ENCODE measurements at places on chromosomes 4 and X.

- DNase-seq: no peak
Measured at GRCh38 chrX:78476701-78477100, 149.3 kb upstream of the CYSLTR1 start.

DNA sequence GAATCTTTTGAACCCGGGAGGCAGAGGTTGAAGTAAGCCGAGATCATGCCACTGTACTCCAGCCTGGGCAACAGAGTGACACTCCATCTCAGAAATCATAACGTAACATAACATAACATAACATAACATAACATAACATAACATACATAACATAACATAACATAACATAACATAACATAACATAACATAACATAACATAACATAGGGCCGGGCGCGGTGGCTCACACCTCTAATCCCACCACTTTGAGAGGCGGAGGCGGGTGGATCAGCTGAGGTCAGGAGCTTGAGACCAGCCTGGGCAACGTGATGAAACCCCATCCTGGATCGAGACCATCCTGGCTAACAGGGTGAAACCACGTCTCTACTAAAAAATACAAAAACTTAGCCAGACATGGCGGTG lies 76.7 kb downstream of the NOCT start:
- no peak for DNase-seq

DNA sequence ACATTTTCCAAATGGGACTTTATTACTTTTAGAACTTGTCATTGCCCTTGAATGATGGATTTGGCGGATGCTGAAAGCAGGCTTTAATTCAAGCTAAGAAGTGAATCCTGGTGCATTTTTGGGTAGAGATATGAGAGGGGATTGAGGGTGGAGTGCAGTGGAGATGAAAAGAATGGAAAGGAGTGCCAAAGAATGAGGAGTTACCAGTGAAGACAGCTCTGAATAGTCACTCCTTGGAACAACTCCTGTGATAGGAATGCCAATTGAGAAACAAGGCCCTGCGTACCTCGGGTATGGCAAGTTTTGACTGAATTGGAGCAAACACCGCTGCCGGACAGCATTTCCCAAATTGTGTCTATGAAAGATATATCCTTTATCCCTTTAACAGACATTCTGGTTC lies 36.5 kb upstream of the ETNPPL start:
- no peak for DNase-seq

DNA sequence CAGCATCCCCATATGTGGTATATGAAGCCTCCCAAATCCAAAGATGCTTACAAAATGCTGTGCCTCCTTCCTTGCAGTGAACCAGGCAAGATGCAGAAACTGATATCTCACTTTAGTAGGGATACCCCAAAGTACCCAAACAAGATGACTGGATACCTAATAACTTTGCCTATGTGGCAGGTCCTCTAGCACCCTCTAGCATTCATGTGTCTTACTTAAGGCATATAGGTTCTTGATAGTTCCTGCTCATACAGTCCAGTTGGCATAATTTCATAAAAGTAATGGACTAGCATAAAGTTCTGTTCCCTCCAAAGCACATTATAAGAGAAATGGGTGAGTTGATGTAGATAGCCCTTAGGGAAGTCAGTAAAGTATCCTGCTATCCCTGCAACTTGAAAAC lies 36.8 kb upstream of the SPP1 start:
- DNase-seq: no peak

- no peak for DNase-seq
Measured at GRCh38 chr4:159278399-159278798, 175.5 kb downstream of the RAPGEF2 start.

GRCh38 chr4:15955670-15956069 lies 7.3 kb downstream of the FGFBP2 start:
- no peak for DNase-seq

DNA sequence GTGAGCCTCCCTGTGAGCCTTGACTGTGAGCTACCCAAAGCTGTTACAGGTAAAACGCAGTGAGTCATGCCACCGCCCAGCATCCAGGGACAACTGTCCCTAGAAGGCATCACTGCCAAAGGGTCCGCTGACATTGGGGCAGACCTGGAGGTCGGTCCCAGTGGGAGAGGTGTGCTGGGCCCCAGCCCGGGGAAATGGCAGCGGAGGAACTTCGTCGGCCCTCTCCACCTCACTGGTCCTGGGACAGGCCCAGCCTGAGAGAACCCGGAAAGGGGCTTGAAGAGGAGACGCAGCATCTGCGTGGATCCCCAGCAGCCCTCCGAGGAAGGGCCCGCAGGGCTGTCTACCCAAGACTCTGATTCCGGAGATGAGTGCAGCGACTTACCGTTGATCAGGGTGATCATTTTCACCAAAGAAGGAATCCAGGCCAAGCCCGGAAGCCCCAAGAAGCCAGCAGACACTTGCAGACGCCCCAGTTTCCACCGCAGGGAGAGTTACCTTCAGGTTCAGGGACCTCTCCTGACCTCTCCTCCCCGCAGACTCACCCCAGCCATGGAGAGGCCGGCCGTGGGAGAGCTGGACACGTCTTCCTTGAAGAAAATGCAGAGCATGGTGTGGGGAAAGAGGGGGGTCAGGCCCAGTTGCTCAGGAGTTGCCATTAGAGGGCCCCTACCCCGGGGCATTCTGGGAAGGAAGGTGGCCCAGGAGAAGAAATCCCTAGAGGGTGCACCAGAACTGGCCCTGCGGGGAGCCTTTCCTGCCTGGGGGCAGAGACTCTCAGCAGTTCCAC lies 51.2 kb downstream of the CXorf49B start:
- DNase-seq: no peak

DNA sequence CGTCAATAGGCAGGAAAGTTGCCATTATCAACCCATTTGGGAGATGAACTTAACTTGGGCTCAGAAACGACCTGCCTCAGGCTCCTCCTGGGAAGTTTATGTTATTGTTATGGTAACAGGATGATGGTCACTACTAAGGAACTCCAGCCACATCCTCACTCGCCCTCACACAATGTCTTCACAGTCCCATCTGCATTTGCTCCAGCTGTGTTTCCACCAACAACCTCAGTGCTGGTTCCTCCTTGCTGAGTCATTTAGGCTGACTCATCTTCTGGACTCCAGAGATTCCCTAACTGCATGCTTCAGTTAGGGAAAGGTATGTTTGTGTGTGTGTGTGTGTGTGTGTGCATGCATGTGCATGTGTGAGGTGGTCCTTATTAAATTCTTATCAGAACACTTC lies 293.4 kb upstream of the BOD1L1 start:
- no peak for DNase-seq

Data from activated CD4-positive, alpha-beta T cell treated with anti-CD3 and anti-CD28 coated beads, Interleukin-2, amount 50 U/mL, for 1 hour (primary cell).